ENCODE measurements at places on chromosomes 4 and X.

GRCh38 chrX:107574054-107574683 is 54.1 kb upstream of the PRPS1 start:
- no peak for DNase-seq

DNA sequence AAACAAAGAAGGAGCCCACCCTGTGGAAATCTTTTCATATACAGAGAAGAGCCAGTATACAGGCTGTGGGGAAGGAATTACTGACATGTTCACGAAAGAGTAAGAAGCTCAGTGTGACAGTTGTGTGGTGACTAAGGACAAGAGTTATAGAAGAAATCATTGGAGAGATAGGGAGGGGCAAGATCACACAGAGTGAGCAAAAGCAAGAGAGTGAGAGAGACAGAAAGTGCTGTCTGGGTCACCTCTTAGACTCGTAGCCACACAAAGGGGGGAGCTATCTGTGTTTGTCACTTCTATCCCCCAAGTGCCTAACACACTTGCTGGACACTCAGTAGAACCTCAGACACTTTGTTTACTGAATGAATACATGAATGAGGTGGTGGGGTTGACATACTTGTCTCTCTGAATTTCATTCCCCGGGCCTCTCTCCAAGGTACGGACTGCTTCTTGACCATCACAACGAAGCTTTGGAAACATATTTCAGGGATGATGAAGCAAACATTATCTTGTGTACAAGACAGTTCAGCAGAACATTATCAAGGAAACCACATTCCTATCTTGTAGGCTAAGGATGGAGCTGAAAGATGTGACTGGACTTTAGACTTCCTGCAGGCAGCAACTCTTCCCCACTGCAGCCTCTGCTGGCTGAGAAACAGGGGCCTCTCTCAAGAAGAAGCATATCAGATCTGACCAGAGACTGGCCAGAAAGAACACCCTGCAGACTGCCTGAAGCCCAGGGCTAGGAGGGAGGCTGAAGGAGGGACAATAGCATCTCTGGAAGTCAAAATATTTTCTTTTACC is 168.2 kb downstream of the AMELX start:
- DNase-seq, result no peak

DNA sequence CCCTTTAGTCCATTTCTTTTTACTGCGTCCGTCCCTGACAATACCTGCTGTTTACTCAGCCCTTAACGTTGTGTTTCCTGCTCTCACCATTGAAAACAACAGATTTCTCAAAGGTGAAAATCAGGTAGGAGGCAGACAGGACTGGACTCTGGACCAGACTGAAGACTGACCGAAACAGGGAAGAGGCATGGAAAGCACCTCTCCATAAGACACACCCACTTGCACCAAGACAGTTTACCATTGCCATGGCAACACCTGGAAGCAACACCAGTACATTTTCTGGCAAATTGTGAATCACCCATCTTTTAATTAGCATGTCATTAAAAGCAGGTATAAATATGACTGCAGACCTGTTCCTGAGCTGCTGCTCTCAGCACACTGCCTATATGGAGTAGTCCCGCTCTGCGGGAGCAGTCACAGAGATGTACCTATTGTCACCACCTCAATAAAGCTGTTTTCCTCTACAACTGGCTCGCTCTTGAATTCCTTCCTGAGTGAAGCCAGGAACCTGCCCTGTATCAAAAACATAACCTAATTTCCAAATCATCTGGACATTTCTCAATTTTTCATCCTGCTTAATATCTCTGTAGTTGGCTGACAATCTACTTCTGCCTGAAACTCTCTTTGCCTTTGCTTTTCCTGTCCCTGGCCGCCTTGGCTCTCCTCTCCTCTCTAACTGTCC is 117.0 kb downstream of the RNF150 start:
- no peak for DNase-seq

DNA sequence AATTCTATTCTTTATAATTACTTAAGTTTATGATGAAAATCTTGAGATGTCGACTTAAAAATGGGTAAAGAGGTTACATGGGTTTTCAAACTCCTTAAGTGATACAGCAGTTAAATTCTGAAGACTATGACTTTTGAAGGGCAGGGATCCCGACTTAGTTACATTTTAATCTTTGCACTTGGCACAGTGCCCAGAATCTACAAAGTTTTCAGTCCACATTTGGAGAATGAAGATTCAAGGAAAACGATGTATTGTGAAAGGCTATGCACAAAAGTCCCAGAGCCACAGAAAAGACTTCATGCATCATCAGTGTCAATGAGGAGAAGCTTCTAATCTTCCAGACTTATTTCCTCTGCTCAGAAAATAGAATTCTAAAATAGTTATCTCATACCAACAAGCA is 36.3 kb upstream of the GRPR start:
- no peak for DNase-seq

GRCh38 chr4:65535113-65535512 is 135.2 kb downstream of the EPHA5 start:
- no peak for DNase-seq

GRCh38 chr4:476501-476900 is 22.5 kb downstream of the ZNF721 start:
- DNase-seq, result no peak

DNA sequence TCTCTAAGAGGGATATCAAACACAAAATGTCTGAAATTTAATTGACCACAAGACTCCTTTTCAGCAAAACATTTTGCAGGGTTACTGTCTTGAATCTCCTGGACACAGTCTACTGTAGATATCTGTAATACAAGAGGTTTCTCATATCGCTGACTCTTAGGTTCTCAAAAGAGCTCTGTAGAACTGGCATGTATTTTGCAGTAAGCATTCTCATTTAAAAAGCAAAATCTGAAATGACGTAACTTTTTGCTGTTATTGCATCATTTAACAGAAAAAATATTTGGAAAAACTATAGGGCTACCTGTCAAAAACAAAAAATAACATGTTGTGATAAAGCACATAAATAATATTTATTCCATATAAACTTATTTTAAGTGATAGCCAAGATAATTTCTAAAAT is 114.2 kb downstream of the CDS1 start:
- DNase-seq, result no peak

- peak; percentile 18 for DNase-seq
Measured at GRCh38 chr4:4395849-4396627, 9.1 kb downstream of the NSG1 start.

DNA sequence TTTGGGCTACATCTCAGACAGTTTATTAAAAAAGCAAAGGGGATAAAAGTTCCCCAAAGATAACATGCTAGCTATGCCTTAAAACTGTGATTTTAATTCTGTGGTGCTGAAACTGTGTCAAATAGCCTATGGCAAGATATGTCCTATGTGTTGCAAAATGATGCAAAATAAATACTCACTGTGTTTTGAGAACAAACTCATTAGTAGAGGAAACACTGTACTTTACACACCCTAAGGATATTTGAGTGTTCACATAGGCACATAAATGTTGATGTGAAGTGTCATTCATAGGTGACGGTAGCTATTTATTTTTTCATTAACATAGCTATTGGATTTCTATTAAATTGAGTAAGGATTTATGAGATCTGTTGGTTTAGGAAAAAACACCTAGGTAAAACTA is 351.9 kb downstream of the FAT4 start:
- DNase-seq, result no peak

DNA sequence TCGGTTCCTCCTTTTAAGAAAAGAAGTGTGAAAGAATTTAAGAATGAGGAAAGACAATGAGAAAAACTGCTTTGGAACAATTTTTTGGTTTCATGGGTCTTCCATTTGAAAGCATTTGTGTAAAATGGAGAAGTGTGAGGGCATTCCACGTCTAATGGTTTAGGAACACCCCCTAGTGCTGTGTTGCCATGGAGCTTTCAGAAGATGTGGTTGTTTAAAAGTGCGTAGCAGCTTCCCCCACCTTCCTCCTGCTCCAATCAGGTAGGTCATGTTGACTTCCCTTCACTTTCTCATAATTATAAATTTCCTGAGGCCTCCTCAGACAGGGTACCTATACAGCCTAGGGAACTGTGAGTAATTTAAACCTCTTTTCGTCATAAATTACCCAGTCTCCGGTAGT is 50.0 kb downstream of the UGT2B10 start:
- no peak for DNase-seq

DNA sequence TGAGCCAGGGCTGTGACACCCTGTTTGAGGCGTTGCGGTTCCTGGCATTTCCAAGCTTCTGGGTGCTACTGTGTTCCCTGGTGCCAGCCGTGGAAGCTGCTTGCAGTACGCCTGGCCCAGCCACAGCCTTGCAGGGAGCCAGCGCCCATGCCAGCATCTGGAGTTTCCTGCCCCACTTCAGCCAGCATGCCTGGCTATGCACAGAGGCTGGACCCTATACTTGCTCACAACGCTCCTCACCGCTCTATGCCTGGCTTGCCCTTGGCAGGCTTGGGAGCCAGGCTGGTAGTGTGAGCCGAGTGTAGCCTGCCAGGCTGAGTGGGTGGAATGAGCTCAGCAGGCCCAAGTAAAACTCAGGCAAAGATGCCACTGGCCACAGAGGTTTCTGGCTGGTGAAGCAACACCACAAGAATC is 22.4 kb downstream of the PRRG1 start:
- DNase-seq, result no peak

DNA sequence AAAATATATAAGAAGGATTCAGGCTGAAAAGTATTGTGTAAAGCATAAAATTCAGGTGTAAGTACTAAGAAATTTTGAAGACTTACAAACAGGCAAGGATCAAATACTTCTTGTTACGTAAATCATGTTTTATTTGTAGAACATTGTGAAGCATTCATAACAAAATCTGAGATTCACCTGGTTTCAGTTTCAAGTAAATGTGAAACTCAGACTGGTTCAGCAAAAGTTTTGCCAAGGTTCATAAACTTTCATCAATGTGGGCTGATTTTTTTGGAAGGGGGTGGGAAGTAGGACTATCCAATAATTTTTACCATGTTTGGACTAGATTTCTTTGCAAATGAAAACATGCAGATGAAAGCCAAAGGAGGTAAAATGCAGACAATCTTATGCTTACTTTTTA is 527.7 kb downstream of the ANKRD50 start:
- DNase-seq, result no peak

- DNase-seq, result no peak
Measured at GRCh38 chrX:42759881-42760280, 18.1 kb downstream of the PPP1R2C start.
